ENCODE measurements at places on chromosomes 2 and 18. TPM values are rescaled to one million over a fixed set of nuclear protein-coding genes. Genes with fewer than 3 reads are reported as not detected.

ACMSD gene
- total RNA-seq, result not detected

PRKAG3 gene
- total RNA-seq, result not detected

PDCL3 gene
- 32.9 TPM for total RNA-seq

ARHGAP28 gene
- total RNA-seq, result 0.02 TPM

MEIS1 gene
- total RNA-seq, result 1.2 TPM

ANKRD53 gene
- total RNA-seq, result not detected

KCNF1 gene
- 47.2 TPM for total RNA-seq

DPYSL5 gene
- 3.6 TPM for total RNA-seq

HOXD12 gene
- not detected for total RNA-seq

RFX8 gene
- not detected for total RNA-seq

CHST9 gene
- not detected for total RNA-seq

SERPINB7 gene
- 1.7 TPM for total RNA-seq

TFPI gene
- total RNA-seq, result 56.5 TPM

HOXD9 gene
- 1.8 TPM for total RNA-seq

FAP gene
- total RNA-seq, result 0.15 TPM

REG3A gene
- not detected for total RNA-seq

DTNA gene
- total RNA-seq, result not detected

CDH7 gene
- not detected for total RNA-seq

MERTK gene
- 1.9 TPM for total RNA-seq

NGEF gene
- 20.3 TPM for total RNA-seq

UGT1A8 gene
- not detected for total RNA-seq
